ENCODE measurements at places on chromosomes 6 and 20. TPM values are rescaled to one million over a fixed set of nuclear protein-coding genes. Genes with fewer than 3 reads are reported as not detected.

Gene NRN1
- 6.3 TPM for total RNA-seq

- H3K27ac ChIP-seq: no peak overlapping the region
- peaks cover 4% of the 10 kb centered on the region for H3K36me3 ChIP-seq
- no peak for DNase-seq
These were observed 12.9 kb downstream of the TBPL1 start for GRCh38 chr6:133965817-133966360.

Gene ARHGAP40
- 1.7 TPM for total RNA-seq

Gene SAMD3
- 3.3 TPM for total RNA-seq

- peaks cover 4% of the 10 kb centered on the region for H3K27me3 ChIP-seq
- peaks cover 44% of the 10 kb centered on the region for H3K4me1 ChIP-seq
- peak overlapping the region; percentile 86 for H3K27ac ChIP-seq
- H3K4me3 ChIP-seq: peak overlapping the region; percentile 83
These were observed 2.7 kb downstream of the TEAD3 start for GRCh38 chr6:35494161-35494563.

Gene FAM162B
- total RNA-seq: 1.8 TPM
